Thoracic aorta endothelial cell (primary cell): ENCODE measurements at places on chromosomes 5 and 9. TPM values are rescaled to one million over a fixed set of nuclear protein-coding genes. Genes with fewer than 3 reads are reported as not detected.

UBAP1 gene
- total RNA-seq = 44.9 and 46.7 TPM in 2 replicates

PCDHGB2 gene
- 1.3 and 2.0 TPM in 2 replicates for total RNA-seq

TDRD7 gene
- 17.1 and 18.2 TPM in 2 replicates for total RNA-seq

ADAMTS6 gene
- total RNA-seq = 77.3 and 134 TPM in 2 replicates

TICAM2 gene
- total RNA-seq = 1.7 and 3.4 TPM in 2 replicates

GPR151 gene
- total RNA-seq = not detected in 2 replicates

ACOT12 gene
- total RNA-seq = not detected in 2 replicates

EGFL7 gene
- 400 and 489 TPM in 2 replicates for total RNA-seq
